ENCODE measurements at places on chromosomes 4 and X.

DNA sequence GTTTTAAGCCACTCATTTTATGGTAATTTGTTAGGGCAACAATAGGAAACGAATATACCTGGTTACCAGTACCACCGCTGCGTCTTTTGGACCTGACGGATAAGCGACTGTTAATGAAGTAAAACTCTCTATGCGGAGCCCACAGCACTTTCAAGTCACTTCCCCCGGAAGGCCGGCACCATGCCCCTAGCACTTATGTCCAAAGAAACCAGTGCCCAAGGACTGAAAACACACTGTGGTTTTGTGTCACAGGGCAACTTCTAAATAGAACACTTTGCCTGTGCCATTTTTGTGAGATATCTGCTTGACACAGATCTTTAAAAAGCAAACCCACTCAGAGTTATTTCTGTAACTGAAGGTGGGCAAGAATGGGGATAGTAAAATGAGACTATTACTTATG is 22.7 kb downstream of the SH3KBP1 start:
- no peak for DNase-seq

GRCh38 chr4:96841801-96842200 is 1001.9 kb downstream of the PDHA2 start:
- DNase-seq = no peak

GRCh38 chr4:26081795-26082498 is 167.9 kb downstream of the SMIM20 start:
- no peak for DNase-seq

DNA sequence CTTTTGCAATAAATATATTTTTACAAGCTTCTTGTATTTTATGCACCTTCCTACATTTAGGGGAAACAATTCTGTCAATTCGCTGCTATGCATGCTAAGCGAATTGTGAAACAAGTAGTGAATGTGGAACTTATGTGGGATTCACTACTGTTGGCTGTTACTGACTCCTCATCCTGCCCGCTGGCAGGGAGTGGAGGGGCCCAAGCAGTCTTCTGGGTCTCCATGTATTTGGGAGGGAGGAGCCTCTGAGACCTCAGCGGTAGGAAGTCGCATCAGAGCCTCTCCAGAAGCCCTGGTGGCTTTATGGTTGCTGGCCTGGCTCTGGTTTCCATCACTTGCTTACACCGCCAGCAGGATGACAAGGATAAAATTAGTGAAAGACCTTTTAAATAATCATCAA is 3.7 kb upstream of the SETD7 start:
- no peak for DNase-seq

- no peak for DNase-seq
Measured at GRCh38 chr4:82231806-82232205, 142.0 kb downstream of the HNRNPD start.

DNA sequence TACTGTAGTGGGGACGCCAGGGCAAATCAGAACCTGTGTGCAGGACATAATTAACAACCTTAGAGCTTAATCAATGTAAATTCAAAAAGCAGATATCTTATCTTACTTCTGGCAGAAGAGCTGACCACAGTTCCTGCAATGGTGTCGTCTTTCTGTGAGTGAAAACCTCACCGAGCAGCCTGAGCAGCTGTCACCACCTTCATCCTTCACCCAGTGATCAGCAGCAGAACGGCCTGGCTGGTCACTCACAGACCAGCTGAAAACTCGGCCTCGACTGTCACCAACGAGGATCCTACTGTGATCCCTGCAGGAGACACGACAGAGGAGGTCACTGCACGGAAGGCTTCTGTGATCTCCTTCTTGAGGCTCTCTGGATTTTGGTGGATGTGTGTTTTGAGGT is 94.2 kb downstream of the CDS1 start:
- no peak for DNase-seq

DNA sequence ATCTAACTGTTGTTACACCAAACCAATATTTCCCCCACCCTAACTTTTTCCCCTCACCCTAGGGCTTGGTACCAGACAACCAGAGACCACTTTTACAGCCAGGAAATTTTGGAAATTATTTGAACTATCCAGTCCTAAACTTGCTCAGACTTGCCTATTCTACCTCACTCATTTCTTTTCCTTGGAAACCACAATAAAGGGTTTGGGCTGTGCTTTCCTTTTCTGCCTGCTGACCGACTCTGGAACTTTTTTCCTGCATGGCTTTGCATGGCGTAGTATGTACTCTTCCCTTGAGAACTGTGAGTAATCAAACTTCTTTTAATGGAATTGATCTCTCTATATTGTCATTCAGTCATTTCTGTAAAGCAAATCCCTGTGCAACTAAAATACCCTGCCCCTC is 516.5 kb upstream of the FTHL17 start:
- no peak for DNase-seq

DNA sequence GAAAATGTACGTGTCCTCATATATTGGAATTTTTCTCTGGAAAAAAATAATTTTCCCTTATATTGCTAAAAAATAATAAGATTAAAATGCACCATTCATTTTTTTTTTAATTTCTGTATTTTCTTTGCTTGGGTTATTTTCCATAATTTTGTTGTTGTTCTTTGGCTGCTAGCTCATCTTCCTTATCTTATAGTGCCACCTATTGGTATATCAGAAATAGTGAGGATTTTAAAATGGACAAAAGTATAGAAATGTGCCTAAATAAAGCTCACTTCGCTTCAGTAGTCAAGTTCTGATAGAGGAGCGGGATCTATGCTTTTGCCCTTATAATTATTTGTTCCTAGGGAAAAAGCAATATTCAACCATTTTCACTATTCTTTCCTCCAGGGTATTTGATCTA is 134.8 kb downstream of the NAP1L3 start:
- no peak for DNase-seq

DNA sequence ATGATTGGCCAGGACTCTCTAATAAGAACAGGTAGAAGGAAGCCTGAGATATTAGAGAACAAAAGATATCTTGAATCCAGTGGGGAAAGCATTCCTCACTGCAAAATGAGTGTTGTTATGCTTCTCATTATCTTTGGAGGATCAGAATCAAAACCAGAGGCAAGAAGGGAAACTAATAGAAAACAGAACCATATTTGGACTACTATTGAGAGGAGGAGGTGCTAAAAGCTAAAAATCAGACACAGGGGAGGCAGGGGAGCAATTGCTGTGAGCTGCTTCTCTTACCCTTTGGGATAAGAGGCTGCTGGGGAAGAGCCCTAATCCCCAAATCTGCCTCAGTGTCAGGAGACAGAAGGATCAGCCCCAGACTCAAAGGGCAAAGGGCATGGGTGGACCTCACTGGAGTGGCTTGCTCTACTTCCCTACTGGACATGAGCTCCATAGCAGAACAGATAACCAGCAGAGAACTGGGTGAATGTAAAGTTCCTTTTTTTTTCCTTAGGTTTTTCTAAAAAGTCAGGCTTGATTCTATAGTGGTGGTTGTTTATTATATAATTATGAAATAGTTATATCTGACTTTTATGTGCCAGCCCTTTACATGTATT is 60.1 kb downstream of the SEPTIN11 start:
- DNase-seq = no peak

GRCh38 chr4:119667802-119668201 is 39.2 kb upstream of the PDE5A start:
- no peak for DNase-seq

- DNase-seq = no peak
Measured at GRCh38 chrX:76454456-76454927, 27.0 kb downstream of the MAGEE1 start.

DNA sequence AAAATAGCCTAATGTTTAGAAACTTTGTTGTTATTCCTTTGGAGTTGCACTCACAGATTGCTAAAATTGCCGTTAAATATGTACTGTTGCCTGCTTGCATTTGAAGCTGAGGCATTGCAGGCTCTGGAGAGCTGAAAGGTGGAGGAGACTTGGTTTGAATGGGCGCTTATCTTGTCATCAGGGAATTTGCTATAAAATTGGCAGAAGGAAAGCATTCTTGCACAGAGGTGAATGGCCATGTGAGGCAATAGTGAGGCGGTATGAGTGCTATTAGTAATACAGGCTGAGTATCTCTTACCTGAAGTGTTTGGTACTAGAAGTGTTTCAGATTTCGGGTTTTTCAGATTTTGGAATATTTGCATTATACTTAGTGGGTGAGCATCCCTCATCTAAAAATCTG is 41.3 kb downstream of the TRAPPC11 start:
- DNase-seq = no peak

GRCh38 chr4:174420316-174420715 is 102.0 kb downstream of the HPGD start:
- DNase-seq = no peak

DNA sequence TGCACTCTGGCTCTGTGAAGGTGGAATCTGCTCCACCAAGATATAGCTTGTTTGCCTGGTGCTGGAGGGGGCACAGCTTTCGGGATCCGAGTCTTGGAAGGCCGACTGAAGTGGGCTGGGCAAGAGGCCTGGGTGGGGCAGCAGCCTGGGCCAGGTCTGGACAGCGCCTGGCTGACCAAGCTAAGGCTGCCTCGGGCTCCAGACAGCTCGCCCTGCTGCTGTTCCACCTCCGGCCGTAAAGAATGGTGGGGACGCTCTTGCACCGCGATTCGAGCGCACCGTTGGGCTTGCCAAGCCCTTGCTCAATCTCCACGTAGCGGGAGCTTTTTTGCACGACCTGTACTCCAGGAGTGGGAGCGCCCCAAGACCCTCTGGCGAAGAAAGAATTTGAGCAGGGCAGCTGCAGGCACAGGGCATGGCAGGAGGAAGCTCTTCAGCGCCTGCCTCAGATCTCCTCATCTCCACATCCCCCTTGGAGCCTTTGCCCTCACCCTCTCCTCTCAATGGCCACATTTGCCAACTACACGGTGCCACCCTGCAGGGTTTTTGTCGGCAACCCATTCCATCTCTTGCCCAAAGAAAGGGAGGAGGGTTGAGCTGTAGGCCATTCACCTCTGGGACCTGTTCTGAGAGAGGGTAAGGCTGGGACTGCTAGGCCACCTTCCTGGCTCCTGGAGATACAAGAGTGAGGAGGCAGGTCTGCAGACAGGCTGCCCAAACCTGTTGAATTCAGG is 18.9 kb downstream of the CNGA2 start:
- DNase-seq = no peak

DNA sequence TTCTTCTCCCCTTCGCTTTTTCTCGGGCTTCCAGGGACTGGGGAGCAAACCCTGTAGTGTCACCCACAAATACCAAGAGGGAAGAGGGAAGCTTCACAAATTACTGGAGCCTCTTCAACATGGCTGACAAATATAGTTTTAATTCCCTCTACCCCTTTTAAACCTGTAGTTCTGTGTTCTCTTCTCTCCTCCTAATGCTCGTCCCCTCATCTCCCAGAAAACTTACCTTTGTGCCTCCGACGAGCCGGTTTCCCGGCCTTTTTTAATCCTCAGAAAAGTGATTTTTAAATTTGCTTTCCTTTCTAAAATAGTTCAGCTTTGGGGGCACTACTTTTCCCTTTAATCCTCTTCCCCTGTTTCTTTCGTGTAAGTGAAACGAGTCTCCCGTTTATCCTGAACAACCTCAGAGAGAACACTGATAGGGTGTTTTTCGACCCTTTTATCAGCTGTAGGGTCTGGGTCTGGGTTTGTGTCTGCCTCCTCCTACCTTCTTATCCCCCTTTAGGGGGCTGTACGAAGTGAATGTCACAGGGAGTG is 408 bp downstream of the TET2 start:
- no peak for DNase-seq

DNA sequence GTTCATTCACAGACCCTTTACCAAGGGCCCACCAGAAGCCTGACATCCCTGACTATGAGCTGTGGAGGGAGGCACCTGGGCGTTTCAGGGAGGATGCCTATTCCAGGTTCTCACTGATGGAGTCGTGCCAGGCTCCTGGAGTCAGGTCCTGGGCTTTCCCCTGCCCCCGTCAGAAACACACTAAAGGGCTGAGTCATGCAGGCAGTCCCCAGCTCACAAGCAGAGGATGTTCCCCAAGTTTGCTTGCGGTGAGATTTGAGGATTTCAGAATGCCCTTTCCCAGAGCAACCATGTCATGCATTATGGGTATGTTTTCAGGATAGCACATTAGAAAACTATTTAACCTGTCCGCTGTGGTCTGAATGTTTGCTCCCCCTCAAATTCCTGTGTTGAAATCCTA is 45.2 kb downstream of the FHDC1 start:
- no peak for DNase-seq

DNA sequence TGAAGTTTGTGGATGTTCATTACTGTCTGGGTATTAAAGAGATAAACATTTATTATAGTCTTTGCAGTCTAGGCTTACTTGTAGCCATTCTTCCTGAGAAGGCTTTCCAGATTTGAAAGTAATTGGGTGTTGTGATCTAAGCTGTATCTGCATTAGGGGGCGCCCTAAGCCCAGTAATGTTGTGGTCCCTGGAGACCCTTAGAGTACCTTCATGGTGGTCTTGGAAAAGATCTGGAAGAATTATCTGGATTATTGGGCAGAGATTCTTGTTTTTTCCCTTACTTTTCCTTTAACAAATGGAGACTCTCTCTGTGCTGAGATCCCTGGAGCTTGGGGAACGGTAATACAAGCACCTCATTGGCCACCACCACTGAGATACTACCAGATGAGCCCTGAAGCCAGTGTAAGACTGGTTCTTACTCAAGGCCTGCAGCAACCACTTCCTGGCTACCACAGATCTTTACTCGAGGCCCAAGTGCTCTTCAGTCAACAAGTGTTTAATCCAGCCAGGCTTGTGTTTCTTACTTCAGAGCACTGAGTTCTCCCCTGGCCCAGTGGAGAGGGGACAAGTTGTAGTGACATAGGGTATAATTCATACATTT is 63.1 kb downstream of the RTL3 start:
- no peak for DNase-seq

DNA sequence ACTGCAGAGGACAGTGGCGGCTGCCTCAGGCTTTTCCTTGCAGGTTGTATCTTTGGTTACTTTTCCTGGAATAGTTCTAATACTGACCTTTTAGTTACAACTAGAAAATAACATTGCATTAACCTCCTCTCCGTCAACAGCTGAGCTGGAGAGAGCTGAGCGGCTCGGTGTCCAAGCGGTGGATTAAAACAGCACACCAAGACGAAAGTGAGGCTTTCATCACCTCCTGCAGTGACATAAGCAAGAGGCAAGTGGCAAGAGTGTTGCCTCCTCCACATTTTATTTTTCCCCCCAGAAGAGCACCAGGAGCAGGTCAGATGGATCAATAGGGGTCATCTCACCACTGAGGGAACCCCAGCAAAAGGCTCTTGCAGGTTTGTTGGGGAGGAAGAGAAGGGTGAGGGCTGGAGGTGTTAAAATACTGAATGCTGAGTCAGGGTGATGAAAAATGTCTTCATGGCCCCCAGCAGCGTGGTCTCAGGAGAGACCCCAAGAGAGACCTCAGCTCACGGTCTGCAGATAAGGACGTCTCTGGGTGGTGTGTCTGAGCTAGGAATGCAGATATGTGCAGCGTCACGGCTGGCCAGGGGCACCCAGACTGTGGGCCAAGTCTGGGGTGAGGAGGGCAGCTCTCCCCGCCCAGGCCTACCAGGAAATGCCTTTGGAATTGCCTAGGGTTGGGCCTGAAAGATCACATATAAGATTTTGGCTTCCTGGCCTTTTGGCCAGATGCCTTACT is 50.3 kb downstream of the CASP3 start:
- DNase-seq = no peak

GRCh38 chr4:169070071-169070894 is 60.2 kb upstream of the CBR4 start:
- DNase-seq = no peak

GRCh38 chr4:5217421-5217820 is 166.1 kb downstream of the STK32B start:
- DNase-seq = no peak

- no peak for DNase-seq
Measured at GRCh38 chr4:174418640-174419212, 103.6 kb downstream of the HPGD start.

GRCh38 chrX:8179656-8180055 is 8.6 kb upstream of the VCX2 start:
- DNase-seq = no peak

Data from stimulated activated CD4-positive, alpha-beta T cell treated with anti-CD3 and anti-CD28 coated beads, Interleukin-12 subunit alpha, Interleukin-12 subunit beta, amount 100 ng/mL, for 48 hours (primary cell).